ENCODE measurements at places on chromosomes 7 and 10.

DNA sequence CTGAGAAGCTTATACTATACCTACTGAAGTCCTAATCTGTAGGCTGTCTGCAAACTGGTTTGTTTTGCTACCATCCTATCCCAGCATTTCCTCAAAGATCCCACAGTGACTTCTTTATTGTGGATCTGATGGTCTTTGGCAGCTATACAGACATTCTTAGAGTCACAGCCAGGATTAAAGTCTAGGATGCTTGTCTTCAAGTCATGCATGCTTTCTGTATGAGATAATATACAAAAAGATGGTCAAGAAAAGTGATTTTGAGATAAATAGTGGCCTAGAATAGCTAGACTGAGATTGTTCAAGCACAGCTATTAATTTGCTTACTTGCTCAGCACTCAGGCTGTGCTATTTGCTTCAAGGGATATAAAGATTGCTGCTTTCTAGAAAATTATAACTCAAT is 454.4 kb downstream of the AUTS2 start:
- DNase-seq = no peak

- DNase-seq = no peak
These were observed 1.3 kb upstream of the C10orf67 start for GRCh38 chr10:23345861-23346260.

GRCh38 chr10:111148025-111148424 is 71.2 kb downstream of the ADRA2A start:
- no peak for DNase-seq

- DNase-seq = no peak
These were observed 8.7 kb upstream of the SAMD9L start for GRCh38 chr7:93156884-93157283.

DNA sequence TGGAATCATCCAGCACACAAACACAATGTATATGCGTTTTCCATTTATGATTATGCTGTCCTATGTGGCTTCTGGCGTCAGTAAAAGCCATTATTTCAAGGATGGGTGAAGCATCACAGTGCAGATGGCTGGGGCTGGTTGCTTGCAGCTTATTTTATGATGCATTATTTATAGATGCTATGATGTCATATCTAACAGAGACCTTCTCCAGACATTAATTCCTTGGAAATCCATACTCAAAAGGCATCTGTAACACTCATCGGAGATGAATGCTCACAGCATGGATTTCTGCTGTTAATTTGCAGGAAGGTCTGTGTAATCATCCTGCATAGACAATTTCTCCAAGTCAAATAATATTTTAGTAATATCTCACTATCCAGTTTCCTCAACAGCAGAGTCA is 7.2 kb downstream of the RGS10 start:
- DNase-seq = no peak

DNA sequence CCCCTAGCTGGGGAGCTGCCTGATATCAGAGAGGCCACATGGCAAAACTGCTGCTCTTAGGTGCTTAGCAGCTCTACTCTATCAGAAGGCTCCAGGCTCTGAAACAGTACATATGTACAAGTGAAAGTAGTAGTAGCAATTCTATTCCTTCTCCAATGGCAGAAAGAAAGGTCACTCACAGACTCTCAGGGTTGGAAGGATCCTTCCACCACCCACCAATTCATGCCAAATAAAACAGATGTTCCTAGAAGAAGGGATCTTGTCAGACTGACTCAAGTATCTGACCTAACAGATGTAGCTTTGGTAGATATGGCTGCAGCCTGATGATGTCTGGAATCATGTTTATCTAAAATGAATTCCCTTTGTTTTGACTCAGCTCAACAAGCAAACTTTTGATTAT is 8.0 kb upstream of the ALDH18A1 start:
- DNase-seq = no peak

- no peak for DNase-seq
These were observed 13.7 kb downstream of the NRAP start for GRCh38 chr10:113650172-113650571.

GRCh38 chr7:108404509-108405420 is 51.5 kb downstream of the NRCAM start:
- no peak for DNase-seq

DNA sequence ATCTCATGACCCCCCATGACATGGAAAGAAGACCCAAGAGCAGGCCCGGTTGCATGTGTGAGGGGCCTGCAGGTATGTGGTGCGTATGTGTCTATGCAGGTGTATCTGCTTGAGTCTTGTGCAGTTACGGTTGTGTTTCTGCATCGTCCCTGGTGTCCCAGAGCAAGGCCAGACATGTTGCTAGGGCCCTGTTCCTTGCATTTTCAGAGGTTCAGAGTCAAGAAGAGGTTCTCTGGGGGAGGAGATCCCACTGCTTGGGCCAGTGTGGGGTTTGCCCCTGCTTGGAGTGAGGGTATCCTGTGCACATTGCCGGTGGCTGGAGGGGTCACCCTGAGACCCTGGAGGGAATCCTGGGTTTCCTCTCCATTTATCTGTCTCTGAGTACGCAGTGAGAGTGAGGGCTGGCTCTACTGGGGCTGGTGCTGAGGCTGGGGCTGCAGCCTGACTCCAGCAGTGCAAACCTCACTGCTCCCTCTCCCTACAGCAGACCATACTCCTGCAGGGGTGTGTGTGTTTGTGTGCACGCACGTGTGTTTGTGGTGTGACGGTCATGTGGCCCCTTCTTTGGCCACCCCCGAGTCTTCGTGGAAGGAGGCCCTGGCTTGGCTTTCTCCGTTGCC is 4.1 kb downstream of the TRIM8 start:
- DNase-seq = no peak

GRCh38 chr10:101450277-101451080 is 96.5 kb downstream of the BTRC start:
- DNase-seq = no peak

DNA sequence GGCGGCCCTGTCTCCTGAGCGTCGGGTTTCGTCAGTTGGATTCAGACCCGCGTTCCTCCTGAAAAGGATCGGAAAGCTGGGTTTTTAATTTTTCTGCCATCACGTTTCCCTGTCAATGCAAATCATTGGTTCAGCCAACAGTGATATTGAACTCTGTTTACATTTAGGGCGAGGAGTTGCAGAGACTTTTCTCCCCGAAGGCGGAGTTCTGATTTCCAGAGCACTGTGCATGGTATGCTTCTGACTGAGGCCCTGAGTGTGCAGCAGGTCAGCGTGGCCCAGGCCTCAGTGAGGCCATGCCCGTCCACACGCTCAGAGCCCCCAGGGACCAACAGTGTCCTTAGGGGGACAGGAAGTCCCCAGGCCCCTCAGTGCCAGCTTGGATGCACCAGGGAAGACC is 27.1 kb downstream of the NKX6-2 start:
- DNase-seq = no peak

DNA sequence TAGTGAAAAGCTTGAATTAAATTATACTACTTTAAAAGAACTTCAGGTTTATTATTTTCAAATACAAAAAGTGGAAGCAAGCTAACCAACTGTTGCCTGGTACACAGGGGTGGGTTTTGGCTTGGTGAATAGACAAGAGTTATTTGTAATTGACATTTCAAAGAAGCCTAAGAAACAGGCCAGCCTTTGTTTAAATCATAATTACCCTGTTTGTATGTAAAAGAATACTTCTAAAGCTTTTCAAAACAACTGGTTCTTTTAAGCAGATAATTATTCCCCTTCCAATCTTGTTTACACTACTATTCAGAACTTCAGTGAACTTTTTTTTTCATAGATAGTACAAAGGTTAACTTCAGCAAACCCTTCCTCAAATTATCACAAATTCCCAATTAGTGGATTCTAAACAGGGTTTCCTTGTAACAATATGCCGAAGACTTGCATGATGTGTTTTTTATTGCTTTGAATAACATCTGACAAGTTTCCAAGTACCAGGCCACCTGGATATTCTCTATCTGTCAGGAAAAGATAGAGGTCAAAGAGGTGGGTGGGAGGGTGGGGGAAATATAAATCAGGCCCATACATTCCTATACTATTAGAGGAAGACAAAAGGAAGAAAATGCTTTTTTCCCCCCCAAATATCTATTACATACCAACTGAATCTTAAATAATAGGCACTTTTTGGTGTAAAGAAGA is 20.4 kb downstream of the SSMEM1 start:
- DNase-seq = no peak

DNA sequence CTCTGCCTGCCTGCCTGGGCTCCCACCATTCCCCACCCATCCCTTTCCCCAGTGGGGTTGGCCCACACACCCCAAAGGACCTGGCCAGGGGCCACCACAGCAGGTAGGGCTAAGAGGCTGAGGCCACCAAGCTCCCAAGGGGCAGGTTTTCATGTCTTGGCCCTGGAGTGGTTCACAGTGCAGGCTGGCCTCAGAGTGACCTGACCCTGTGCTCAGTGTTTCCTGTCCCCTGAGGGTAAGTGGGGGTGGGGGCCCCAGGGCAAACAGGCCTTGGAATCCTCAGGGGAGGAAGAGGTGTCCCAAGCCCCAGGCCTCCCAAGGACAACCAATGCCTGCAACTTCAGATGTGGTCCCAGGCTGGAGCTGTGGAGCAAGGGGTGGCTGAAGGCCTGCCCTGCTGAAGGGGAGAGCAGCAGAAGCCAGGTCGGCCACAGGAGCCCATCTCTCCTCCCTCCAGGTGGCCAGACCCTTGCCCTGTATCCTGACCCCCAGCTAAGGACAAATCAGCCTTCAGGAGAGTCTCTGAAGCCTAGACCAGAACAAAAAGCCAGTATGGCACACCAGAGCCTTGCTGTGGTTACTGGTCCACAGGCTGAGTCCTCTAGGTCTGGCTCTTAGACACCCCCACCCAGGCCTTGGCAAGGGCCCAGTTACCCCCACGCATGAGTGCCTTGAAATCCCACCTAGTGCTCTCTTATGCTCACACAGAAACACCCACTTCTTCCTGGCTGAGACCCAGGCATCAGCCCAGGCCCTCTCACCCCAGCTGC is 27.6 kb downstream of the POLL start:
- no peak for DNase-seq

- no peak for DNase-seq
These were observed 30.9 kb downstream of the CDK1 start for GRCh38 chr10:60809157-60809556.

GRCh38 chr10:1126461-1126860 is 70.3 kb downstream of the WDR37 start:
- DNase-seq = no peak

DNA sequence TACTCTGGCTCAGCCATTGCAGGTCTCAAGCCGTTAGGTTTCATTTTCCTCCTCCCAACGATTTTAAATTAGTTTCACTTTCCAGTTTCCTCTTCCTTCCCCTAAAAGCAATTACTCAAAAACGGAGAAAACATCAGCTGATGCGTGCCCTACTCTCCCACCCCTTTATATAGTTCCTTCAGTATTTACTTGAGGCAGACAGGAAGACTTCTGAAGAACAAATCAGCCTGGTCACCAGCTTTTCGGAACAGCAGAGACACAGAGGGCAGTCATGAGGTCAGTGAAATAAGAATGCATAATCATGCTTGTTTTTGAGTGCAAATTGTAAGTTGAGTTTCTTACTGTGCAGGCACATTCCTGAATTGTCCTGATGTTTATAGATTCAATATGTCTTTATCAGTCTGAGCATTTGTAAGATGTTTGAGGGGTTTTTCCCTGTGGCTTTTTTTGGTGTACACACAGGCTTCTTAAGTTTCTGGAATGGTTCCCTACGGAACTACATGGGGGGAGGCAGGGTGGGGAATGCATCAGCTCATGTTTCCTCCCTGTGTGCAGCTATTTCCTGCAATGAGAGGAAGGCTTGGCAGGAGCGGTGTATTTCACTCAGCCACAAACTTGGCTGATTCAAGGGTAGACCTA is at the start of gene IFIT3:
Gene IFIT3 (plus strand): TSS at position 195 of the 639 bp plus-strand sequence. CDS start 77 bp downstream, at position 272.
- peak; percentile 70 for DNase-seq

- DNase-seq = no peak
These were observed 84.0 kb upstream of the KLF6 start for GRCh38 chr10:3869036-3869435.

- DNase-seq = peak; percentile 90
These were observed 212.1 kb upstream of the PRSS58 start for GRCh38 chr7:142469696-142470543.

DNA sequence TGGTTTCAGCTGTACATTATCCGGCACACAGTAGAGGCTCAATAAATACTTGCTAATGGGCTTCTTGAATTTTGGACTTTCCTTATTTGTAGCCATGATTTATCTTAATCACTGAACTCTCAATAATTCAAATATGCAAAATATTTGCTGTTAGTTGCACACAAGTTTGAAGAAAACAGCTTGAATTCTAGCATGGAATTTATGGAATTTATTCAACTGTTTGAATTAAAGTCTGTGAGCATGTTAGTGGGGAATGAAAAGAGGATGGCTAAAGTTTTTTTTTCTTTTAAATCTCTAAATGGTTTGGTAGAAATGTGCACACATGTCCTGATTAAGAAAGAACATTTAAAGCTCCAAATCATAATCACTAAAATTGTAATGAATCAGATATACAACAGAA is 42.5 kb downstream of the SIRT1 start:
- DNase-seq = no peak

GRCh38 chr7:43869867-43870240 is 537 bp upstream of the MRPS24 start:
- DNase-seq = no peak

DNA sequence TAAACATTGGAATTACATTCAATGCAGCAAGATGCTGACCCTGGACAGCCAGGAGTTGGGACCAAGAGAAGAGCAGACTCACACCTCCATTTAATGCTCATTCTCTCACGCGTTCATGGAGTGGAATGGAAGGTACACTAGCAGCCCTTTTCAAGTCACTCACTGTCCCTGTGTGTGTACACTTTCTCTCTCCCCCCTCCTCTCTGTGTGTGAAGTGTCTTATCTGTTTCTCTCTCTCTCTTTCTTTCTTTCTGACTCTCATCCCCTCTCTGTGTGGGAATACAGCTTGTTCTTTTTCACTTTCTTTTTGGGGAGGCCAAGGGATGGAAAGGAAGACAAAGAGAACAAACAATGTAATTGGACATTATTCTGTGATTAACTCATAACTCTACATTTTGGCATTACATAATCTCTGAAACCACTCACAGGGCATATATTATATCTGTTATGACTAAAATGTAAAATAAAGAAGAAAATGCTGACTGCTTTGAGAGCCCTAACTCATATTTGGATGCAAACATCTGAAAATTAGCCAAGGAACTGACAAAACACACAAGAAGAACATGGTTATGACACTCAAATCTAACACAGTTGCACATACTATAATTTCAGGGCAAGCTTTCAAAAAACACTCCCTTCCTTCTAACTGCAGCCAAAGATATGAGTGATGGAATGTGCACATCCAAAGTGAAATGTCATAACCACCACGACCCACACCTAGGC is 188.8 kb downstream of the PARD3 start:
- DNase-seq = no peak

Measured in GDM1 (cell line).